Sigmoid colon (tissue), 7 donors: ENCODE measurements at places on chromosomes 16 and 17. TPM values are rescaled to one million over a fixed set of nuclear protein-coding genes. Genes with fewer than 3 reads are reported as not detected.

PMFBP1 gene
- total RNA-seq: 0.71 TPM

DNA sequence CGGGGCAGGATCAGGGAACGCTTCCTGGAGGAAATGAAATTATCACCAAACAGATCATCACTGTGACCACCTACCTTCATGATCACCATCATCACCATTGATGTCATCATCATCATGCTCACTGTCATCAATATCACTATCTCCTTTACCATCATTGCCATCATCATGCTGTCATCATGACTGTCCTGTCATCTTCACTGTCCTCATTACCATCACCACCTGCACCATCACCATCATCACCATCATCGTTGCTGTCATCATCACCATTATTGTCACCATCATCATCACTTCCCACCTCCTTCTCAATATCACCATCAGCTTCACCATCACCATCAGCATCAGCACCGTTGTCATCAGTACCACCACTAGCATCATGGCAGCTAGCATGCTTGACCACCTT lies 65.3 kb downstream of the NTN1 start:
- no peak overlapping the region for H3K27ac ChIP-seq
- no peaks in the 10 kb centered on the region for H3K36me3 ChIP-seq
- DNase-seq: no peak
- H3K27me3 ChIP-seq: no peaks in the 10 kb centered on the region

DNA sequence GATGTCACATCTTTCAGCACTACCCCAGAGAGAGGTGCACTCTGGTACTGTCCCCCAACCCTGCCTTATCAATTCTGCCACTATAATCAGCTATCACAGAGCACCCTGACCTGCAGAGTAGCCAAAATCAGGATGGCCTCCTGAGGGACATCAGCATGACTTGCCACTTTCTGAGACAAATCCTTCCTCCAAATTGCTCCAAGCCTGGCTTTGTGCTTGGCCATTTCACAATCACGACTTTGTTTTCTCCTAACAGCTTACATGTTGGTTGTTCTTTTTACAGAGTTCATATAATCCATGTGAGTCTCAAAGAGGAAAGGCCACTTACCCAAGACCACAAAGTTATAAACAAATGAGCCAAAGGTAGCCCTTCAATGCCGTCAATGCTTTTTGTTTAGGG lies 449.0 kb upstream of the CDH5 start:
- no peak for DNase-seq
- no peaks in the 10 kb centered on the region for H3K36me3 ChIP-seq
- H3K27ac ChIP-seq: no peak overlapping the region
- H3K27me3 ChIP-seq: no peaks in the 10 kb centered on the region

GRCh38 chr17:41003926-41004325 lies 4.2 kb upstream of the KRTAP3-2 start:
- H3K27ac ChIP-seq: no peak overlapping the region
- DNase-seq: no peak
- H3K4me1 ChIP-seq: no peaks in the 10 kb centered on the region
- no peaks in the 10 kb centered on the region for H3K27me3 ChIP-seq
- no peaks in the 10 kb centered on the region for H3K36me3 ChIP-seq
- H3K4me3 ChIP-seq: no peak overlapping the region

GRCh38 chr17:41452281-41452680 lies 11.5 kb upstream of the KRT38 start:
- no peaks in the 10 kb centered on the region for H3K27me3 ChIP-seq
- no peak overlapping the region for H3K27ac ChIP-seq
- no peaks in the 10 kb centered on the region for H3K36me3 ChIP-seq
